ENCODE measurements at places on chromosomes 3 and 15.

DNA sequence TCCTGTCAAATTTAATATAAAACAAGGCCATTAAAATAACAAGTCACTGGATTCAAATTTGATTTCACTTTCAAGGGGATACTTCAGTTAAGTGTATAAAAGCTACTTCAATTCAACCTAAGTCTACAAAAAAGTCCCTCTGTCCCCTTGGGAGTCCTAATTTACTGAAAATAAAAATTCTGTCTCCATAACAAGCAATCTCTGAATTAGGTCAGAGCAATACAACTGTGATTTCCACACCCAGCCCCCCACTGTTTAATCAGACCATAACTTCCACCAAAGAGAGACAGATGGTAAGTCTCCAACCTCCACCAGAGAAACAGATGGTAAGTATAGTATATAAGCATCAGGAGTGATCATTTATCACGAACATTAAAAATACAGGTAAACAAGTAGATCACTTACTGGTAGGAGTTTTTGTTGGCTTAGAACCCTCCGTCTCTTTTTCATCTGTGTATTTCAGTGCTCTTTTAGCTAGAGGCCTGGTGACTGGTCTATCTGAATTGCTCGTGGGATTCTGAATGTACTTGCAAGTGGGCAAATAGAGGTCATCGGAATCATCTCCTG is 12.1 kb downstream of the SGO1 start:
- no peak for DNase-seq

GRCh38 chr3:171622126-171622525 is 161.9 kb upstream of the TNIK start:
- no peak for DNase-seq

DNA sequence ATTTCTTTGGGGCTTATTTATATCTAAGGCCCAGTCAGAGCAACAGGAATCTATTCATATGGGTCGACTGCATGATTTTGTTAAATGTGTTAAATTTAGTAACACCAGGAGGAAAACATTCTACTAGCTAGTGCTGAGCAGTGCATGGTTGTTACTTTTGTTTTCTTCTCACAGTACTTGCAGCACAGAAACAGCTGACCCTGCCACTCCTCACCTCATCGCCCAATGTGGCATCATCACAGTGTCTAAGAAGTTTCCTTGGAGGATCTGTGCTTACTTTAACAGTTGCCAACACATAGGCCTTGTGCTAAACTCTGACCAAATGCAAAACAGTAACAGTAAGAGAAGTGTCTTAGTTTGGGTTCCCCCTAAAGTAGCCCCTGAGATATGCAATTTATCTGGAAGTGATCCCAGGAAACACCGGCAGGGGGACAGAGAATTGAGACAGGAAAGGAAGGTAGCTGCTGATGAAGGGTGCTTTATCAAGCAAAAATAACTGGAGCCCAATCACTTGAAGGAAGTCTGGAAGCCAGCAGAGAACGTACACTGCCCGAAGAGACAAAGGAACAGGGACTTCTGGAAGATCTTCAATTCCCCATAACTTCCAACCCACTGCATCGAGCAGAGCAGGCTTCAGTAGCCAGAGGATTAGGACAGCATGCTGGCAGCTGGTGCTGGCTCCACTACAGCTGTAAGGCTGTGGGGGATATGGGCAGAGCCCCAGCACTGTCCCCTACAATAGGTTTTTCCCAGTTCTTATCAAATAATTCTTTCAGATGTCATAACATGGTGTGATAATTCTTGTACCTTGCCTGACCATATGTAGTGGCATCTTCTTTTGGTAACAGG is 36.0 kb upstream of the ULK4 start:
- DNase-seq, result no peak

DNA sequence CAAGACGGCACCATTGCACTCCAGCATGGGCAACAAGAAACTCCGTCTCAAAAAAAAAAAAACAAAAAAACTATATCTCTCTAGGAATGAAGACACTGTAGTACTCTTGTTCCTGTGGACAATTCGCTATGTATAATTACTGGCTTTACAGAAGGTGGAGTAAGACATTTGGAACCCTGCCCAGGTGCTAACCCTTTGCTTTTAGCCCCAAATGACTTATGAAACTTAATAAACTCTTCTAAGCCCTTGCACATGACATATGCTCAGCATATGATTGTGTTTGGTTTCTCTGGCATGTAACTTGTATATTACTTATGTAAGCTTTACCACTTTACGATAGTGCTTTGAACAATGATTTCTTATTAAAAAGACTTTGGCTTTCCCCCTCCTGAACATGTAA is 27.3 kb upstream of the PRTG start:
- DNase-seq, result no peak

DNA sequence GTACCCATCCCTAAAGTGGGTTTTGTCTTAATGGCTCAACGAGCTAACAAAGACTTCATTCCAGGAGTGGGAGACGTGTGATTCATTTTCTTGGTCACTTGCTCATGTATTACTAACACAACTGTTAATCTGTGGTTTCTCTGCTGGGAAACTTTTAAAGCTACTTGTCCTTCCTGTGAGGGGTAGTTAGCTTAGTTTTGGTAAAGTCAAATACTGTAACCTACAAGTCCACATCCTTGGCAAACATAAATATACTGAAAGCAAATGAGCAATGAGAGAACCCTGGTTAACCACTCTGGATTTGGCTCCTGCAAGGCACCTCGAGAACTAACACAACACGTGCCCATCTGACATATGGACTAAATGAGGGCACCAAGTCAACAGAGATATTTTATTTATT is 19.9 kb downstream of the NOX5 start:
- DNase-seq, result no peak

DNA sequence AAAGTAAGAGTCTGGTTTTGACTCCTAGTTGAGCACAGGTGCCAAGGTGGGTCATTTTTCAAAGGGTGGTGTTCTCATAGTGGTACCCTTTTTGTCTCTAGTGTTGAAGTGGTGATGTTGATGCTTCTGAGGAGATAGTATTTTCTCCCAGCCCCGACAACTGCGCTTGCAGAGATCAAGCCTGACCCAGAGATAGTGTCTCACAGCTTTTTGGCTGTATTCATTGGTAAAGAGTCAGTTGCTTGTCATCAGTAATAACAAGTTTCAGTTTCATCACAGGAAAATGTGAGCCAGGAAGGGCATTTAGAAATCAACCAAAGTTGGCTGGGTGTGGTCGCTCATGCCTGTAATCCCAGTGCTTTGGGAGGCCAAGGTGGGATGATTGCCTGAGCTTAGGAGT is 139.3 kb downstream of the NFKBIZ start:
- no peak for DNase-seq

DNA sequence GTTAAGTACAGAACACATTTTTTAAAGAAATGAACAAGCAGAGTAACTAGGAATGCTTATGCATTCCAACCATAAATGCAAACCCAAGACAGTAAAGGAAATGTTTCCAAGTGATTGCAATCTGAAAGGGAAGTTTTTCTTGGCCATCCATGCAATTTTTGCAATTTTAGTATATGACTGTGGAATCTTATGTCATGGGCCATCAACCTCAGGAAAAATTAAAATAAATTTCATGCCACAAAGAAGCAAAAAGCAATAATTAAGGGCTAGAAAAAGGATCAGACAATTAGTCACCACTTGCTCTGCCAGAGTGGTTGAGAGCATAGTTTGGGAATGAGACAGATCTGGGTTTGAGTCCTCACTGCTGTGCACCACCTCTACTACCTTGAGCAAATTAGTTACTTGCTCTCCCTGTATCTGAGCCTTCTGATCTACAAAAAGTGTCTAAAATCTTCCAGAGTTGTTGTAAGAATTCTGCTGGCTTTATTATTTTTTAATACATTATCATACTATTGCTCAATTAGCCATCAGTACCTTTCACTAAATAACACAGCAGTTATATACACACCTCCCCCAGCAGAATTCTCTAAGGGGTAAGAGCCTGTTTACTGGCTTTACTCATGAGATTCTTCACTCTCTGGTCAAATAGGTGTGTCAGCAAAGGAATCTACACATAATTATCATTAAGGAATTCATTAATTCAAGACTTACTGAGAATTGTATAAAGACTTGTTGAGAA is 49.7 kb upstream of the FBN1 start:
- no peak for DNase-seq

- DNase-seq, result no peak
Observed at GRCh38 chr3:69288161-69288895, 97.6 kb downstream of the FRMD4B start.

GRCh38 chr3:197950677-197951061 is 679 bp downstream of the RPL35A start:
- no peak for DNase-seq

- no peak for DNase-seq
Observed at GRCh38 chr3:182979103-182979673, 1.1 kb downstream of the DCUN1D1 start.
